Prostate gland (tissue), 2 donors: ENCODE measurements at places on chromosomes 6 and 20.

DNA sequence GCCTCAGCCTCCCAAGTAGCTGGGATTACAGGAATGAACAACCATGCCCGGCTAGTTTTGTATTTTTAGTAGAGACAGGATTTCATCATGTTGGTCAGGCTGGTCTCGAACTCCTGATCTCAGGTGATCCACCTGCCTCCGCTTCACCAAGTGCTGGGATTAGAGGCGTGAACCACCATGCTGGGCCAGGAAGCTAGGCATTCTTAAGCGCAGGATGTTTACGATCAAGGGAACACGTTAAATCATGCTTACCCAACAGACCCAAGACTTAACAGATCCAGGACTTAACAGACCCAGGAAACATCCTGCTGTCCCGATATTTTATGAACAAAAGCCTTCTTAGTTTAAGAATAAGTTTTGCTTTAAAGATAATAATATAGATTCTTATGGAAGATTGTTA, 9.1 kb downstream of the PTGIS start:
- no peak for DNase-seq

DNA sequence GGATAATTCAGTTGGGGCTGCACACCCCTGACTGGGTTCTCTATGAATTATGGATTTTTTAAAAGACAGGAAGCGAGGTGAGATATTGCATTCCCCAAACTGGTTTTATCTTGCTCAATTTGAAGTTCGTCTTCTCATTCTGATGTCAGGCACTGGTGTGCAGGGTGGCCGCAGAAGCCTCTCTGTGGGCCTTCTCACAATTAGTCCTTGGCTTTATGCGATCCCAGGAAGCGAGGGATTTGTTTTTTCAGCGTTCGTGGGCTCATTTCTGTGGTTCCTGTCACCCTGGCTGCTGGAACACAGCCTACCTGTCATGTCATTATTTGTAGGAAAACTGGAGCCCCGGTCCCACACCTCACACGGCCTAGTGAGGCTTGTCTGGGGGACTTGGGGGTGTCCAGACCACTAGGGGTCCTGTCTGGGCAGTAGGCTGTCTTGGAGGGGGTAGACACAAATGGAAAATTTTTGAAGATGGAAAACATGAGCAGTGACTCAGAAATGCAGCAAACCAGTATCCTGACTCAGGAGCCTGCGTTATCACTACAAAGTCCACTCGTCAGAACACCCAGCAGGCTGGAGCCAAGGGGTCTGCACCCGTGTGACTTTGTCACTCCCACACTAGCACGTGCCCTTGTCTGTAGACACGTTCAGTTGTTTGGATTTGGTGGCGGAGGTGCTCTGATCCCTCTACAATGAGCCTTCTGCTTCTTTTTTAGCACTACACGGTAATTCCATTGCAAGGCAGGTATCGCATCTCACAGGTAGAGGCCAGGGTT, 42.2 kb downstream of the GNAS-AS1 start:
- DNase-seq, result no peak

DNA sequence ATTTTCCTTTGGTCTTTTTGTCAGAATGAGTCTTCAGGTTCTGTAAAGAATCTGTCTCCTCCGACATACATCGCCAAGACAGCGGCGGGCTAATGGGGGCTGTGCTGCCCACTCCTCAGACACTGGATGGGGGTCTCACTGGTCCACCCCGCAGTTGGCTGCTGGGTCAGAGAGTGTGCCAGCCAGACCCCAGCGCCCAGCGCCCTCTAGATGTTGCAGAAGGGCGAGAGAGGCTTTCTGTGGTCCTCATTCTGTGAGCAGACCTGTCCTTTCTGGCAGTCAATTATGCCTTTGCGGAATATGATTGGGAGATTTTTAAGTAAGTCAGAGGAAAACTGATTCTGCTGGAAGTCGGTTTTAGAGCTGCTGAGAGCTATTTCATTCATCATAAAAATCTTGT, 7.8 kb upstream of the CCR6 start:
- DNase-seq, result no peak

DNA sequence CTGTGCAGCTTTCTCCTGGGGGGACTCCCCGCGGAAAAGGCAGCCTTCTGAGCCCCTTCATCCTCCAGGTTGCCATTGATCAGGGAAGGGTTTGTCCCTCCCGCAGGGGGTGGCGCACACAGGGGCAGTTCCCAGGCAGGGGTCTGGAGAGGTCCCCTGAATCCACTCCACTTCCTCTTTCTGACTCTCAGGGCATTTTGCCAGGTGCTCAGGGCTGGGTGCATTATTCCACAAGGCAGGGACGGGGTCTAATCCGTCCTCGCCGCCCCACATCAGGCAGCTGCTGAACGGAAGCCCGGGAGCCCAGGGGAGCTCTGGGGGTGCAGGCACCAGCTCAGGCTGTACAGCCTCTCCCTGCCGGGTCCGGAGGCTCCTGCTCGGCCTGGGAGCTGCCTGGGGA, 180.9 kb downstream of the TTLL2 start:
- DNase-seq, result no peak

GRCh38 chr6:135182071-135183001, 1.2 kb downstream of the MYB start:
- DNase-seq, result no peak

DNA sequence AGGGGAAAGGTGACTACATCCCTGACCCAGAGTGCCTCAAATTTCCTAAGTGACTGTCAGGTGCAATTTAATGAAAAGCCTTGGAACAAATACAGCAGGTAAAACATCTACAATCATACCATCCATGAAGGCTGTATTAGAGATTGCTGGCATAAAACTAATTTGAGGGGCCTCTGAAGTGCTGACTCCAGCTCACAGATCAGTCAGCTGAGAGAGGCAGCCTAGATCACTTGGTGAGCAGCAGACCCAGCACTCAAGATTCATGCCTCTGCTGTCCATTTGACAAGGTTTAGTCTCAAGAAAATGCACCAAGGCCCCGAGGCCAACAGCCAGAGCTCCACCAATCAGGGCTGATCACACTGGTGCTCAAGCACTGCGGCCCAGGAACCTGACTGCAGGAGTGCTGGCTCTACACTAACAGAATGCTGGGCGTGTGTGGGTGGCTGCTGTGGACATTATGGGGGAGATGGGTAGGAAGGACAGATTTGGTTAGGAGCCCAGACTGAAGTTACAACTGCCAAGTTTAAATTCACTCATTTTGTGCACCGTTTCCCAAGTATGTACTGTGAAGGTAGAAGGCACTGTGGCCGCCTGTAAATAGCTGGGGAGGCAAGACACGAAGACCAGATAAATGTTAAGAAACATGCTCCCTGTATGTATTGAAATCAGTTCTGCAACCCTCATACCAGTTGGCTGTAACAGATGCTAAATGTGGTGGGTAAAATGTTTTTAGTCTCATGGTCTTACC, 28.2 kb downstream of the SNX5 start:
- no peak for DNase-seq

- peak; percentile 31 for DNase-seq
Observed at GRCh38 chr6:159981403-159982245, 12.7 kb downstream of the IGF2R start.
